ENCODE measurements at places on chromosomes 11 and 22.

DNA sequence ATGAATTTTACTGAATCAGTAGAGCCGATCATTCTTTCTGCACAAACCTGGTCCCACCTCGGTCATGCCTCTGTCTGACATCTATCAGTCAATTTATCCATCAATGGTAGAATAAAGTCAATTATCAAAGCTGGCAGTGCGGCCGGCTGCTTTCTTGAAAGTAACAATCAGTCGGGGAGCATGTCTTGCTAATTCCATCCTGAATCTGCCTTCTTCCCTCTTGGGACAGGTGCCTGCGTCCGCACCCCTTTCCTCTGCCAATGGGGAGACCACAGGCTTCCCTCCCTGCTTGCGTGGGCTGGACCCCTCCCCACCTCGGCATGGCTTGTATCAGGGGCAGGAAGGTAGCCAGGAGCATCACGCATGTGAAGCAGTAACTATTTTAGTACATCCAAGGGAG is 962.9 kb downstream of the BRD1 start:
- DNase-seq = no peak

GRCh38 chr11:2940147-2940920 is 11.1 kb upstream of the PHLDA2 start:
- peak; percentile 59 for DNase-seq

DNA sequence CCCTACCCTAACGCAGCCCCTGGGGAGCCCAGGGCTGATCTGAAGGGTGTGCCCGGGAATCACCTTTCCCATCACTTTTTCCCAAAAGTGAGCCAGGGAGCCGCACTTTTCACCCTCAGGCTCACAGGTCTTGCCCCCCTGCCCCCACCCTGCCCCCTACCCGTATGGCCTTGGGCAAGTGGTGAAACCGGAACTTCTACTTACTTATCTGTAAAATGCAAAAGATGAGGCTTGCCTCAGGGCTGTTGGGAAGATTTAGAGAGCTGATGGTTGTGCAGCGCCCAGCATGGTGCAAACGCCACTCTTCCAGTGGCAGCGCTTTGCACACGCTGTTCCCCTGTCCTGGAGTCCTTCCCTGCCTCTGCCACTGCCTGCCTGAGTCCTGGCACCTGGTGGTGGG is 8.0 kb downstream of the SYT12 start:
- no peak for DNase-seq

DNA sequence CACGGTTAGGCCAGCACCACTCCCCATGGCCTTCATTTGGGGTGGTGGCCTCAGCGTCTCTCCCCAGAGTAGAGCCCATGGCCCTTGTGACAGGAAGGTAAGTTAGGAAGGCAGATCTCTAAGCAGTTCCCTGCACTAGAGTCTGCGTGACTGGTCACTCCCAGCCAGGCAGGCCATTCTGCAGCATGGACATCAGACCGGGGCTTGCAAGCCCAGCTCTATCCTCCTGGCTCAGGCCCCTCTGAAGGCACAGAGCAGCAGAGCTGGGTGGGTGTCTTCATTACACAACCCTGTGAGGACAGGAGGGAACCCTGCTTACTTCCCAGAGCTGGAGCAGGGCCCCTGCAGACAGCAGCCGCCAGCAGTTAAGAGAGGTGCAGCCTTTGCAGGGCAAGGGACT is 77.3 kb downstream of the PIWIL3 start:
- DNase-seq = no peak

- DNase-seq = no peak
These were observed 146.3 kb upstream of the ARHGAP20 start for GRCh38 chr11:110858547-110858921.
